ENCODE measurements at places on chromosomes 7 and 10. TPM values are rescaled to one million over a fixed set of nuclear protein-coding genes. Genes with fewer than 3 reads are reported as not detected.

PDE6C gene
- not detected for total RNA-seq

- no peak for DNase-seq
Observed at GRCh38 chr7:3067193-3067592, 23.5 kb upstream of the CARD11 start.

GRCh38 chr10:31580646-31581045, 261.6 kb downstream of the ZEB1 start:
- DNase-seq, result no peak

DNA sequence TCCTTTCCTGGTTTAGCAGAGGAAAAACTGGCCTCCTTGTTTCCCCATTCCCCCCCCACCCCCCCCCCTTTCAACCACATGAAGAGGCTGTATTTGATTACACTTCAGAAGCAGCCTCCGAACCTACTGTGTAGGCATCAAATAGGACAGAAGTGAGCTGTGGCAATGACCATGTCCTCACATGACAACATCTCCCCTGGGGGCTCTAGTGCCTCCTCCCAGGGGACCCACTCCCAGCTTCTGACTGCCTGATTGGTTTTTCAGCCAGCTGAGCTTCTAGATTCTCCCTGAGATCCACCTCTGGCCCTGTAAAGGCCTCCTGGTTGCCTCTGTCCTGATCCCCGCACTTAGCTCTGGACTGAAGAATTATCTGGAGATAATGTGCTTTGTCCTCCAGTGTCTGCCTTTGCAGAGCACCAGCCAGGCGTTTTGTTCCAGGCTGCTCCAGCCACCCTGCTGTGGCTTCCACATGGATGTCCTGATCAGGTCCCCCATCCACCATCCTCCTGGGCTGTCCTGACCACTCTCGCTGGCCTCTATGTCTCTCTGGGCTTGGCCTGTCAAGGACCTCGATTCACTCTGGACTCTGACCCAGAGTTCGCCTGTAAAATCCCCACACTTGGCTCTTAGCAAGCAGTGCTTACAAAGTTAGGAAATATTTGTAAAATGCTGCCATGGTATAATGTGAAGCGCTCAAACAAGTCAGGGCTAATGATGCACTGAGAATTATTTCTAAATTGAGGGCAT, 42.4 kb upstream of the TOMM7 start:
- no peak for DNase-seq

COL1A2 gene
- total RNA-seq, result 321 TPM

- no peak for DNase-seq
Observed at GRCh38 chr10:955127-955819, 23.8 kb upstream of the LARP4B start.

TMEM178B gene
- total RNA-seq, result 1.4 TPM

GRCh38 chr10:86815035-86815617, 58.7 kb downstream of the BMPR1A start:
- no peak for DNase-seq

GRCh38 chr10:114607358-114607998, 50.6 kb downstream of the ABLIM1 start:
- DNase-seq, result no peak

Data from upper lobe of right lung (tissue), 1 donor.